Activated CD4-positive, alpha-beta T cell treated with anti-CD3 and anti-CD28 coated beads, Interleukin-2, amount 50 U/mL, for 24 hours (primary cell): ENCODE measurements at places on chromosomes 3 and 15.

- DNase-seq, result no peak
These were observed 71.4 kb downstream of the TAFA4 start for GRCh38 chr3:68860916-68861315.

GRCh38 chr3:66803721-66804695 is 194.1 kb upstream of the KBTBD8 start:
- DNase-seq, result no peak

DNA sequence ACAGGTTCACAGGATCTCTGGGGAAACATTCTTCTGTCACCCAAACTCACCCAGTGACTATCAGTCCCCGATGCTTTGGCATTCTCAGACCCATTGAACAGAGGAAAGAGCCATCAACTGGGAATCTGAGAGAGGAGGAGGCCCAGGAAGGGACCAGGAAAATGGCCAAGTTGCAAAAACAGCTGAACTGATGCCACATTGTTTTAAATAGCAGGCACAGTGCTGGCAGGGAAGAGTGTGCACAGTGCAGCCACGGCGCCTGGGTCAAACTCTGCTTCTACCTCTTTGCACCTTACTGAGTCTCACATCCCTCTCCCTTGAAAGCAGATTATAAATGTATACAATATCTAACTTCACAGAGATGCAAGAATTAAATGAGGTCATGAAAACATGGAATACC is 66.4 kb downstream of the SRGAP3 start:
- DNase-seq, result no peak

DNA sequence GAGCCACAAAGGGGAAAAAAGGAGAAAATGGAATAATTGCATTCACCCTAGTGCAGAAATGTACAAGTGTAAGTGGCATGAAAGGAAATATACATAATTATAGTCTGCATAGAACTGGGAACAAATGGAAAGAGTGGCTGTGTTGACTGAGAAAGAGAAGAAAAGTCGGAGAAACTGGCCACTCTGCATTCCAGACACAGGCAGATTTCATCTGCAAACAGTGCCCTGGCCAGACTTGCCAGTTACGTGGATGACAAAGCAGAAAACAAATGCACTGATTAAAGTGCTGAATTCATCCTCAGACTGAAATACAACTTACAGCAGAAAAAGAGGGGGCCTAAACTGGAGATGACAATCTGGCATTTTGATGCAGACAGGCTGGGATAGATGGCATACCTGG is 129.8 kb downstream of the FGF12 start:
- DNase-seq, result no peak

GRCh38 chr15:48616216-48616615 is 29.3 kb downstream of the FBN1 start:
- no peak for DNase-seq

- no peak for DNase-seq
These were observed 273.5 kb downstream of the AGBL1 start for GRCh38 chr15:86353213-86353612.

GRCh38 chr15:100802421-100803170 is 77.0 kb upstream of the ALDH1A3 start:
- no peak for DNase-seq

DNA sequence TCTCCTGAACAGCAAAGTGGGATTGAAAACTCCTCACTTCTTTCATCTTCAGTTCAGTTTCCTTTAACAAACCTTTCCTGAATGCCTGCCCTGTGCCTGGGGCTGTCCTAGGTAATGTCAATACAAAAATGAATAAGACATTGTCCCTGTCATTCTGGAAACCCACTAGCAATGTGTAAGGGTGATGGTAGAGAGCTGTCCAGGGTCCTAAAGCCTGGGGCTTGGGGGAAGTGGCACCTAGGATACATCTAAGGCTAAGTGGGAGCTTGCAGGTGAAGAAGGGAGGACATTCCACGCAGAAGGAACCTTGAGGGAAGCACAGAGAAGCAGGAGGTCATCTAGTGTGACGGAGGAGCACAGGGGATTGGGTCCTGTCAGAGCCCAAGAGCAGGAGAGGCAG is 212.7 kb upstream of the PPP2R3A start:
- DNase-seq, result no peak

DNA sequence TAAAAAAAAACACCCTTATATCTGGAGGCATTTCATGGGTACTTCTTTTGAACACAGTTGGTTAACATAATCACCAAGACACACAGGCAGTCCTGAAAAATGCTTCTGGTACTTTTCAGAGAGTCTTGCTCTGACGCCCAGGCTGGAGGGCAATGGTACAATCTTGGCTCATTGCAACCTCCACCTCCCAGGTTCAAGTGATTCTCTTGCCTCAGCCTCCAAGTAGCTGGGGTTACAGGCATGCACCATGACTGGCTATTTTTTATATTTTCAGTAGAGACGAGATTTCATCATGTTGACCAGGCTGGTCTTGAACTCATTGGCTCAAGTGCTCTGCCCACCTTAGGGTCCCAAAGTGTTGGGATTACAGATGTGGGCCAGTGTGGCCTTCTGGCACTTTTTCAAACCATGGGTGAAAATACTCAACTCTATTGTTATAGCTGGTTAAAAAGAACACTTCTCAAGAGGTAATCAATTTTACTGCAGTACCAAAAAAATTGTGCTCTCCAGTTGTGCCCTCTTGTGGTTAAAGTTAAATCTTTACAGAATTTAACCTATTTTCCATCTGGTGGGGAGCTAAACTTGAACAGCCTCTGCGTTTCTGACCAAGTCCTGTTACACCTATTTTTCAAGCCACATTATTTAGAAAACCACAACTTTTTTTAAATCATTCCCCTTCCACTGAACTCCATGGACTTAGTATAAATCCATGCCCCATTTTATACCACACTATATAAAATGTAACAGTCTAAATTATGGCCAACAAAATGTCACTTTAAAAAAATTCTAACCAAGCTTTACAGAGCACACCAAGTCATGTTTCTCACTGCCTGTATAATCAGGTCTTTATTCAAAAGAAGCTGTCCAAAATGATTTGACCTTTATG is 1.2 kb upstream of the SNAPC5 start:
- DNase-seq, result no peak

GRCh38 chr15:69802432-69802831 is 295.3 kb downstream of the TLE3 start:
- no peak for DNase-seq

DNA sequence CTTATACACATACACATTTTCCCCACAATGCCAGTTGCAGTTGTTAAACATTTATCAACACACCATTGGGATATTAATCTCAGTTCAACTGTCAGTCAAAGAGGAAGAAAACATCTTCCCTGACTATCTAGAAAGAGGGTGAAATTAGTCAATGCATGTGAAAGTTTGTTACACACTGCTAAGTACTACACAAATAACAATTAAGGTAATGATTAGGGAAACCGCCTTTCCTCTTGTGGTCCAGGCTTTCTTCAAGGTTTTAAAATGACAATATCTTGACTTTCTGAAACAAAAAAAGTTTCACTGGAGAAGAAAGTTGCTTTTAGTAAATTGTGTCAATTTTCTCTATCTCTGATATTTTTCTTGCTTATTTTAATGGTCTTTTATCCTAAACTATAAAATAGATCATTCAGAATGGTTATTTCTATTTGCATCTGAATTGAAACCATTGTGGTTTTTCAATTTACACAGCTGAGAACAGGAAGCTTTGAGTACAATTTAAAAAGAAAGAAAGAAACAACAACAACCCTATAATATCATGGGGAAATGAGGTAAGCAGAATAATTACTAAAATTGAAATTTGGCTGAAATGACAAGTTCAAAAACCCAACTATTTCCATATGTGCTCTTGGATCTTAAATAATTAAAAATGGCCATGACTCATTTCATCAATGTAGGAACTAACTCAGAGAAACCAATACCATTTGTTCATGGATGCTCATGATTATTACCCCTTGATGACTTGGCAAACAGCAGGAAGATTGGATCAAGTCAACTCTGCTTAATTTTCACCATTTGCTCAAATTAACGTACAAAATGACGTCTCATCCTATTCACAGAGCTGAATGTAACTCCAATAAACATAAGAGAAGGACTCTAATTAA is 31.7 kb downstream of the GPR149 start:
- DNase-seq, result no peak

- no peak for DNase-seq
These were observed 49.2 kb downstream of the RYK start for GRCh38 chr3:134201201-134202130.
